ENCODE measurements at places on chromosomes 1 and 21. TPM values are rescaled to one million over a fixed set of nuclear protein-coding genes. Genes with fewer than 3 reads are reported as not detected.

DNA sequence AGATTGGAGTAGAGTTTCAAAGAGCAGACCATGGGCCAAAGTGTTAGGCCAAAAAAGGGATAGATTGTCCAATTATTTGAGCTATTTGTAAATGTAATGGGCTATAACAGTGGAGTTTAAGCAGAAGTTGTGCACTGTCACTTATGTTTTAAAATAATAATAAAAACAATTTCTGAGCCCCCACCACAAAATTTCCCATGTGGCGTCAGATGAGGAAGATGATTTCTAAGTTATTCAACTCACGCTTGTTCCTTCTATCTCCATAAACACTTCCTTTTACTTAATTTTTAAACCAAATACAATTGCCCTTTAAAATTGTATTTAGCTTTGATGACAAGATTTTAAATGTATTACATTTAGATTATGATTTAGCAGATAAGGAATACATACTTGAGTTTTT, 330.0 kb downstream of the PTPRC start:
- H3K27me3 ChIP-seq: no peaks in the 10 kb centered on the region
- DNase-seq: no peak
- no peak overlapping the region for H3K4me3 ChIP-seq

DNA sequence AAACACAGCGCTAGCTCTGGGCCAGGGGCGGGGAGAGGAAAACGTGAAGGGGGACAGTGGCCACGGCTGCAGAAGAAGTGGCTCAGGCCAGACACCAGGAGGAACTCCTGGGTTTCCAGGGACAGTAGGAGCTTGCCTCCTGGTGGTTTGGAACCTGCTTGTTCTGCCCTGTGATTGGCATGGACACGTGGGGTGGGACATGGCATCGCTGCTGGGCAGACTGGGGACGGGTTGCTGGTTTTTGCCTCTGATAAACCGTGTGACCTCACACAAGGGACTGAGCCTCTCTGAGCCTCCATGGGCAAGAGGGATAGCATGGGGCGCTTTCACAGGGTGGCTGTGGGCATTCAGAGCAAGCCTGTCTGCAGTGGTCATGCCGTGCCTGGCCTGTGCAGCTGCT, 7.5 kb upstream of the PLCH2 start:
- H3K4me3 ChIP-seq: no peak overlapping the region
- H3K36me3 ChIP-seq: no peaks in the 10 kb centered on the region
- H3K4me1 ChIP-seq: no peaks in the 10 kb centered on the region
- H3K27me3 ChIP-seq: peaks cover 73% of the 10 kb centered on the region

GRCh38 chr1:205294175-205294917, 27.2 kb downstream of the NUAK2 start:
- no peaks in the 10 kb centered on the region for H3K27me3 ChIP-seq
- peak overlapping the region; percentile 59 for H3K27ac ChIP-seq
- no peaks in the 10 kb centered on the region for H3K36me3 ChIP-seq
- H3K4me1 ChIP-seq: peaks cover 45% of the 10 kb centered on the region
- DNase-seq: peak; percentile 89

ESPN gene
- 0.55 TPM for total RNA-seq

DNA sequence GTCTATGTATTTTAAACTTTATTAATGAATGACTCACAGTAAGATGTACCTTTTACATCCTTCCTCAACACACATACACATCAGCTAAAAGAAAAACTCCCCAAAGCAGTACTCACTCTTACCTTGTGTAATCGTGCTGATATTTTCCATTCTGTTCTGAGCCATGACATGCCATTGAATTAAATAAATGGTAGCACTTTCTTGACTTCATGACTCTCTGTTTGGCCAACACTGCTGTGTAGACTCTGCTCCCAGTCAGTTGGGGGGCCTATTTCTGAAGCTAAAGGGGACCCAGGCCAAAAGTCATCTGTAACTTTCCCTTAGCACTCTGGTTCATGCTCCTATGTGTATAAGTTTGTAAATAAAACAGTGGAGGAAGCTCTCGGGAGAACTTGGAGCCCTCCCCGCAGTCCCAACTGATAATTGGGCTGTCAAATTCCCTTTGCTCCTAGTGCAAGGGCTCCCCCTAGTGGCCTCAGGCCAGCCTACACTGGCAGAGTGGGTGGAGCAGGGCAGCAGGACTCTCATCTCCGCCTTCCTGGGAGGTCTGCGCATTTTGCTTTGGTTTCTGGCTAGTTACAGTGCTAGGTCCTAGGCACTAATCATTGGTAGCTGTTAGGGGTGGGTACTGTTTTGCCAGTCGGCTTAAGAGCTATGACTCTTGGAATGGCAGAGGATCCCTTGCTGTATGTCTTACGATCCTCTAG, 1.7 kb upstream of the FYB2 start:
- H3K4me3 ChIP-seq: no peak overlapping the region
- no peaks in the 10 kb centered on the region for H3K36me3 ChIP-seq
- peak; percentile 79 for DNase-seq
- H3K27me3 ChIP-seq: peaks cover 6% of the 10 kb centered on the region
- no peak overlapping the region for H3K27ac ChIP-seq

KRTAP23-1 gene
- not detected for total RNA-seq

DNA sequence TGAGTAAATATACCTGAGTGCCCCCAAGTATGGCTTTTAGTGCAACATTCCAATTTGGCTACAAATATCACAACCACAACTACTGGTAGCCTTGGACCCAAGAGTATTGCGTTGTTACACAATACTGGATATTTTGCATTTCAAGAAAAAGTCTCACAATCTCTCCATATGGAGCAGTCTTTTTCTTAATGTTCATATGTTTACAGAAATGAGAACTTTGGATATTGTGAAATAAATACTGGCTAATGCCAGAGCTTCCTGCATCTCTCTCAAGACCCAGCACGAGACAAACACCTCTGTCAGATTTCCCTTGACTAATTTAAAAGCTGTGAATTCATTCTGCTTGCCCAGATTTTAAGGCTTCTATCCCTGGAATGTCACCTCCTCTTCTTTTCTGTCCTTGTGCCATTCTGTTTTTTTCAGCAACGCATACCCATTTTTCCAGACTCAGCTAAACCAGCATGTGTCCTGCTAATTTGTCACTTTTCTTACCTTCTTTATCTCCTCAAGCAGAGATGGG, 136.2 kb upstream of the BACE2 start:
- no peak overlapping the region for H3K4me3 ChIP-seq
- no peak overlapping the region for H3K27ac ChIP-seq

C4BPA gene
- 0.06 TPM for total RNA-seq

OR2T33 gene
- total RNA-seq: not detected

OR2L13 gene
- not detected for total RNA-seq

EDARADD gene
- 3.8 TPM for total RNA-seq

DNA sequence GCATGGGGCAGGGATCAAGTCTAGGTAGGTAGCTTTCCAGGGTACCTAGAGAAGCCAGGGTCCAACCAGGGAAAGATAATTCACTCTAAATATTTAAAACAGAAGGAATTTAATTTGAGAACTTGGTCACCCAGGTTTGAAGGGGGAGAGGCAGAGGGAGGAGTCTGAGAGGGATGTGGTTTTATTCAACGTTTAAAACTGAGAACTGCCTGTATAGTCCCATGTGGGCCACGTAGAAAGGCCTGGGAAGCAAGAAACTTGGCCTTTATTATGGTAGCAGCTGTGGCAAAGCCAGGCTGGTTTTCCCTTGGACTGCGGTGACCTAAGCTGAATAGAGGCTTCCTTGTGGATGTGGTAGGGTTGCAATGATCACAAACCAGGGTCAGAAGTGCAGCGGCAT, 42.0 kb upstream of the DUSP10 start:
- H3K27ac ChIP-seq: no peak overlapping the region
- no peak for DNase-seq
- no peak overlapping the region for H3K4me3 ChIP-seq
- no peaks in the 10 kb centered on the region for H3K4me1 ChIP-seq
- no peaks in the 10 kb centered on the region for H3K36me3 ChIP-seq
- H3K27me3 ChIP-seq: peaks cover 5% of the 10 kb centered on the region

GPR153 gene
- total RNA-seq: 58.2 TPM

GRCh38 chr1:61648983-61649742, 75.8 kb downstream of the TM2D1 start:
- no peaks in the 10 kb centered on the region for H3K36me3 ChIP-seq
- no peak overlapping the region for H3K4me3 ChIP-seq

PAPPA2 gene
- total RNA-seq: 0.04 TPM

GRCh38 chr1:228198977-228199590, 8.8 kb upstream of the OBSCN start:
- H3K4me3 ChIP-seq: no peak overlapping the region
- no peaks in the 10 kb centered on the region for H3K27me3 ChIP-seq
- no peaks in the 10 kb centered on the region for H3K36me3 ChIP-seq

F11R gene
- not detected for total RNA-seq

TCHHL1 gene
- not detected for total RNA-seq

RER1 gene
- total RNA-seq: 145 TPM

ANGPTL1 gene
- total RNA-seq: 1.2 TPM

DNA sequence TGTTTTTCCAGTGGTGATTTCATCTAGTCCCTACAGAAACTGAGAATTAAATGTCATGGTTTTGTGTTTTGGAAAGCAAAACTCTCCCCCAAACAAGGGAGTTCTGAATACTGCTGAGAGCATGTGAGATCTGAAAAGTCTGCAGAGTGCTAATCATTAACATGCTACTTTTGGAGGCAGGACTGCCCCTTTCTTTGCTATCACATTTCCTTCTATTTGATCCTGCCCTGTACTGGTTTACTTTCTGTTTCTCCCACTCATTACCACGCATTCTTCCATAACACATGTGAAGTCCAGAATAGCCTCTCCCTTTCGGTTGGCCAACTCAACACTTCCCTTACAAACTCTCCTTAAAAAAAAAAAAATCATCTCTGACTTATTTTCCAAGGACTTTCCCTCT, 63.6 kb downstream of the GADD45A start:
- DNase-seq: no peak
- peaks cover 47% of the 10 kb centered on the region for H3K4me1 ChIP-seq
- peak overlapping the region; percentile 0 for H3K27ac ChIP-seq
- H3K36me3 ChIP-seq: no peaks in the 10 kb centered on the region
- H3K27me3 ChIP-seq: no peaks in the 10 kb centered on the region

- peaks cover 9% of the 10 kb centered on the region for H3K27me3 ChIP-seq
- no peak overlapping the region for H3K4me3 ChIP-seq
- no peak for DNase-seq
- no peak overlapping the region for H3K27ac ChIP-seq
These were observed 224.7 kb upstream of the GJB5 start for GRCh38 chr1:34529935-34530859.

DNA sequence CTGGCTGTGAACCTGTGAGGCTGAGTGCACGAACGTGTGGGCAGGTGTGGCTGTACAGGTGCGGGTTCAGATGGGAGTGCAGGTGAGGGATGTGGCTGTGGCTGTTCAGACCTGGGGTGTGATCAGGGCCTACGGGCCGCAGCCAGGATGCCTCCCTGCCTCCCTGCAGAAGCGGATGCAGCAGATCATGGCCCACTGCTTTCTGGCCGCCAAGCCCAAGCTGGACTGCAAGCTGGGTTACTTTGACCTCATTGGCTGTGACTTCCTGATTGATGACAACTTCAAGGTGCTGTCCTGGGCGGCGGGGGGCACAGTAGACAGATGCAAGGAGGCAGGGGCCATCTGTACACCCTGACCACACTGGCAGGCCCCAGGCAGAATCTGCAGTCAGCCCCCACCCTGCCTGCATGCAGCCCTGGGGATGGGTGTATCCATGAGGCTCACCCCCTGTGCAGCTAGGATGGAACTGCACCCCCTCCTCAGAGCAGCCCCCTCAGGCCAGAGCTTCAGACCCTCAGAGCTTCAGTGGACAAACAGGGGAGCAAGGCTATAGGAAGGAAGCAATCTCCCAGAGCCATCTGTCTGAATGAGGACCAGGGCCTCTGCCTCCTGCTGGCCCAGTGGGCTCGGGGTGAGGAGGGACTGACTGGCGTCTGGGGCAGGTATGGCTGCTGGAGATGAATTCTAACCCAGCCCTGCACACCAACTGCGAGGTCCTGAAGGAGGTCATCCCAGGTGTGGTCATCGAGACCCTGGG, 9.8 kb downstream of the TNFRSF18 start:
- peaks cover 6% of the 10 kb centered on the region for H3K27me3 ChIP-seq
- peaks cover 10% of the 10 kb centered on the region for H3K4me1 ChIP-seq
- DNase-seq: no peak
- no peaks in the 10 kb centered on the region for H3K36me3 ChIP-seq

DNA sequence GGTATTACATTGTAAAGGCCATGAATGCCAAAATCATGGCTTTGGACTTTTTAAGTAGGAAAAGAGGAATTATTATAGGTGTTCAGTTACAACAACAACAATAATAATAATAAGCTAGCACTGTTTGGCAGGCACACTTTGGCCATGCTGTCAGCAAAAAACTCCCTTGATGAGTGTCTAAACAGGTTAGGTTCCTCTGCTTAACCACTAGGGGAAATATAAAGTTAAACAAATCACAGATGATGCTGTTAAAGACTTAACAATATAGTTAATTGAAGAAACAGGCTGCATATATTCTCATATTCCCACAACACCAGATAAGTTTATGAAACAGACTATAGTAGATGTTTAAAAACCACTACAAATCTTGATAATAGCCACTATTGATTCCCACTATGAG, 46.4 kb downstream of the RGS21 start:
- DNase-seq: no peak
- no peaks in the 10 kb centered on the region for H3K27me3 ChIP-seq
- no peaks in the 10 kb centered on the region for H3K4me1 ChIP-seq
- H3K4me3 ChIP-seq: no peak overlapping the region
- no peak overlapping the region for H3K27ac ChIP-seq

- H3K4me3 ChIP-seq: no peak overlapping the region
- peaks cover 16% of the 10 kb centered on the region for H3K27me3 ChIP-seq
- no peaks in the 10 kb centered on the region for H3K4me1 ChIP-seq
- H3K27ac ChIP-seq: no peak overlapping the region
These were observed 31.4 kb upstream of the PRELP start for GRCh38 chr1:203444171-203444576.

GRCh38 chr1:208078752-208079151, 165.4 kb downstream of the PLXNA2 start:
- H3K27ac ChIP-seq: no peak overlapping the region
- DNase-seq: no peak
- H3K27me3 ChIP-seq: no peaks in the 10 kb centered on the region
- peaks cover 40% of the 10 kb centered on the region for H3K36me3 ChIP-seq

DNA sequence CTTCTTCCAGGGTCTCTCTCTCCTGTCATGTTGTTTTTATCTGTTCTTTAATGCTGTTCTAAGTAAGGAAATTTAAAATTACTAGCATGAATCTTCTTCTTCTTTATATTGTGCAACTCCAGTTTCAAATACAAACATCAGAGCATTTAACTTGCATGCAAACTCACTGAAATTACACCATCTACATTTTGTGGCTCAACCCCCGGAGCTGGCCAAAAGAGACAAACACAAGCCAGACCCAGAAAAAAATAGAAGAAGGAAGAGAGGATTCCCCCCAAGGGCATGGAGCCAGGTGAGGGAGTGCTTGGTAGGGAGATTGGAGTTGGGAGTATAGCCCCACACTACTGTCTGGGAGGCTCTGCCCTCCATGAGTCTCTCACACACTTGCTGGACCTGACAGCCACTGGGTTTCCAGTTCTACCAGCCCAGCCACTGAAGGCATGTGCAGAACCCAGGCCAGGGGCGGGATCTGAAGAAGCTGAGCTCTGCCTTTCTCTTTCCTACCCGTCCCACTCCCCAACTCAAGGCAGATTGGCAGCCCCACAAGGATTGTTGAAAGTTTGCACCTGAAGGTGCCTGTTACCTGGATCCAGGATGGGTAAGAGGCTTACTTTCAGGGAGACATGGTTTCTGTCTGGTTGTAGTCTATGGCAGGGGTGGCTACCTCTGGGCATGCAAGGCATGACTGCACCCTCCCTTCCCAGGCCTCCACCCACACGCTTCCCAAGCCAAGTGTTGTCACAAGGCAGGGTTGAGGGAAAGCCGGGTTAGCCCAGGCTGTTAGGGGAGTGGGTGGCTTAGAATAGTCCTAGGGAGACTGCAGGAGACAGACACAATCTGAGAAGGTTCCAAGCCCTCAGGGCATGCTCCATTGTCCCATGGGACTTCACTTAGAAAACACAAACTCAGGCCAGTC, 297.2 kb downstream of the TGFB2 start:
- peak; percentile 18 for DNase-seq
- H3K27ac ChIP-seq: no peak overlapping the region
- H3K27me3 ChIP-seq: no peaks in the 10 kb centered on the region
- H3K4me3 ChIP-seq: no peak overlapping the region
